Foreskin keratinocyte (primary cell): ENCODE measurements at places on chromosomes 13 and 19. TPM values are rescaled to one million over a fixed set of nuclear protein-coding genes. Genes with fewer than 3 reads are reported as not detected.

- DNase-seq, result no peak
These were observed 50.0 kb downstream of the PIN1 start for GRCh38 chr19:9885077-9885552.

DNA sequence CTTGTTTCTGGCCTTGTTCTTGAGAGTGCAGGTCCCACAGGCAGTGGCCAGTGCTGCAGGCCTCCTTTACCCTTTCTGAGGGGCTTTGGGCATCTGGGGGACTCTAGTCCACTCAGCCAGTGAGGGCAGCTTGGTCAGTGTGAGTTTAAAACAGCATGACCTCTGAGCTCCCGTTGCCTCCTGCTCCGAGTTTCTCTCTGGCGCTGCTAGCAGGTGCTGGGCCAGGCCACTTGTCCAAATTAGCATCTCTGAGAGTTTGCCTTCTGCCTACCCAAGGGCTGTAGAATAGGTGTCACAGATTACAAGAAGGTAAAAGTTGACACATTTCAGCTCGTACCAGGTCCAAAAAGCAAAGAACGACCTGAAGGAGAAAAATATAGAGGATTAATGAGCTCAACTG is 105.9 kb downstream of the SIPA1L3 start:
- DNase-seq, result no peak

- DNase-seq, result peak; percentile 50
These were observed 1.6 kb downstream of the SIX5 start for GRCh38 chr19:45767410-45767880.

Gene ZNF486
- polyA plus RNA-seq, result 2.3 and 3.1 TPM in 2 replicates

DNA sequence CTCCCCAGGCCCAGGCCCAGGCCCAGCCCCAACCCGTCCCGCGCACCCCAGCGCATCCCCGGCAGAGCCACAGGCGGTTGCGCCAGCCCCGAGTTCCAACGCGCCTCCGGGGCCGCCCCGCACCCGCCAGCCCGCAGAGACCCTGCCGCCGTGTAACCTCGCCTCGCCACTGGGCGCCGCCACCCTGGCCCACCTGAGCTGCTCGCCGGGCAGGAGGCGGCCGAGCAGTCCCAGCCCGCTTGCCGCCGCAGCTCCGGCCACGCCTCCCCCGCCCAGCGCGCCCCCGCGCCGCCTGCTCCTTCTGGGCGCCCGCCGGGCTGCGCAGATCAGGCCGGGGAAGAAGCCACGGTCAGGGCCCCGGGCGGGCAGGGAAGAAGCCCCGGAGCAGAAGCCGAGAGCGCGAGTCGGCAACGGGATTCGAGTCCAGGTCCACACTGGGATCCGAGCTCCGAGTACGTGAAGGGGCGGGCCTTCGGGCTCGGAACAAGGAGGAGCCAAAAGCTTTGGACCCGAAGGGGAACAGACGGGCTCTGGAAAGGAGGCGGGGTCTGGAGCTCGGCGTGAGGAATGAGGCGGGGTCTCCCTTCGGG is at the start of gene MBOAT7:
Gene MBOAT7 (minus strand): TSS at position 436 of the 590 bp plus-strand sequence. CDS start 1,072 bp downstream, outside the sequence.
- no peak for DNase-seq

DNA sequence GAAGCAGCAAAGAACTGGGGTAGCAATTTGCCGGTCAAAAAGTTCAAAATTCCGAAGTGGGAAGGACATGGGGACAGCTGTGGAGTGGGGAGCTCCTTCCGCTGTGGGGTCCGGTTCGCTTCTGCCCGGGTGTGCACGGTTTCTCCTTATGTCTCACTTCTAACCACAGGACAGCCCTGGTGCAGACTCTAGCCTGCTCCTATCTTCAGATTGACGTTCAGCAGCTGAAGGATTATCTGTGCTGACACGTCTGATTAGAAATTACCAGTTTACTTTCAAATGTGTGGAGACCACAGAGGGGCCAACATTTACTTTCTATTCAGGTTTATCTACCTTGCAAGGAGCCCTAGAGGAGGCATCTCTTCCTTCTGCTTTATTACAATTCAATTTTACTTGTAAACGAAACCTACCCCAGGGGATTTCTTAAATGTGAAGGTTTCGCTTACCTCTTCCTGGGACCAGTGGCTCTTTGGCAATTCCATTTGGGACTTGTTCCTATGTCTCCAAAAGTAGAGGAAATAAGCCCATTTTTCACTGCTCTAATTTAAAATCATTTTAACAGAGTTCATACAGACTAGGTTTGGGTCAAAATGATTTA is 27.3 kb downstream of the LHFPL6 start:
- DNase-seq, result no peak

DNA sequence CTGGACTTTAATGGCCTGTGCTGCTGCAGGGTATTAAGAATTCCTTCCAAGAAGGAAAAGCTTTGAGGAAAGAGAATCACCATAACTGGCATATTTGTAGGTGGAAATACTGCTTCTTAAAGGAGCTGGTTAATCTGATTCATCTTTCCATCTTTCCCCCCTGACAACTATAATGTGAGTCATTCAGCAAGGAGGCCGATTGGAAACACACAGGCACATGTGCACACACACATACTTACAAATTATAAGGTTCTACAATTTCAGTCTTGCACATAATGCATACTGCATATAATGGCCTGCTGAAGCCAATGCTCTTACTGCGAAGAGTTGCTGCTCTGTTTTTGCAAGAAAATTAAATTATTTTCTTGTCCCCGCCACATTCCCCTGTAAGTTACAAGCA is 78.8 kb upstream of the TPP2 start:
- peak; percentile 35 for DNase-seq

Gene PRSS57
- not detected in 2 replicates for polyA plus RNA-seq

- peak; percentile 7 for DNase-seq
These were observed 755 bp downstream of the SERTM1 start for GRCh38 chr13:36674337-36675212.

Gene PRTN3
- not detected in 2 replicates for polyA plus RNA-seq

DNA sequence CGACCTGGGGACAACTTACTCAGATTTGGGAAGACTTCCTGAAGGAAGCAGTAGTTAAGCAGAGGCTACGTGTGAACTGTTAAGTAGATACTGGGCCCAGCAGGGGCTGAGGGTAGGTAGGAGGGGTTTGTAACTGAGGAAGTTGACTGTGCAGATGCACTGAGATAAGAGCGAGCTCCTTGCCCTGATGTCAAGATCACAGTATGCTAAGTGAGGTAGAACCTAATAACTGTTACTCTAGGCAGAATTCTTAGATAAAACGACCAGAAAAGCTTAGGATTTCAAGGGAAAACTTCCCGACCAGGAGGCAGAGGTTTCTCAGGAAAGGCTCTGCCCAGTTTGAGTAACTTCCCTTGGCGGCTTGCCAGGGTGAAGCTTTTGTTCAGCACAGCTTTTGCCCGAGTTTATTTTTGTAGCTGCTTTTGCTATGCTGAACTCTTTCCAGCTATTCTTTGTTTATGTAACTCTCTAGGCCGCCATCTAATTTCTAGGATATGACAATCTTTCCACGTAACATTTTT is 632.1 kb downstream of the DIAPH3 start:
- DNase-seq, result peak; percentile 15

- peak; percentile 21 for DNase-seq
These were observed 14.1 kb downstream of the SHANK1 start for GRCh38 chr19:50705422-50706019.

DNA sequence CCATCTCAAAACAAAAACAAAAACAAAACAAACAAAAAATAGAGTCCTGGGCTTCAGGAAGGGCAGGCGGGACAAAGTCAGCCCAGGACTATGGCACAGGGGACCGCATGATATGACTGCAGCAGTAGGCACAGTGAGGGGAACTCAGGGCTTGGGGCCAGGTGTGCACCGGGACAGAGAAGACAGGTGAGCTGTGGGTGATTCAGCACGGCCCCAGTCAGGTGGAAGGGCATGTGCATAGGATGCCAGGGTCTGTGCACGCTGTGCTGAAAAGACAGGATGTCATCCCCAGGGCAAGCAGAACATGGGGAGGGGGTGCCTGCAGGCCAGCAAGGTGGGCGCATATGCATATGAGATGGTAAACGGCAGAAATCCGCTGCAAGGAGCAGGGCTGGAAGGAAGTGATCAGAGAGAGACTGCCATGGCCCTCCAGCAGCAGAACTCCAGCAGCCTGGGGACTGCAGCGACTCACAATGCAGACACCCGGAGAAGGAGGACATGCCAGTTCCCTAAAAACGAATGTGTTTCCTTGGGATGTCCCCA is 15.0 kb downstream of the EPS15L1 start:
- no peak for DNase-seq

DNA sequence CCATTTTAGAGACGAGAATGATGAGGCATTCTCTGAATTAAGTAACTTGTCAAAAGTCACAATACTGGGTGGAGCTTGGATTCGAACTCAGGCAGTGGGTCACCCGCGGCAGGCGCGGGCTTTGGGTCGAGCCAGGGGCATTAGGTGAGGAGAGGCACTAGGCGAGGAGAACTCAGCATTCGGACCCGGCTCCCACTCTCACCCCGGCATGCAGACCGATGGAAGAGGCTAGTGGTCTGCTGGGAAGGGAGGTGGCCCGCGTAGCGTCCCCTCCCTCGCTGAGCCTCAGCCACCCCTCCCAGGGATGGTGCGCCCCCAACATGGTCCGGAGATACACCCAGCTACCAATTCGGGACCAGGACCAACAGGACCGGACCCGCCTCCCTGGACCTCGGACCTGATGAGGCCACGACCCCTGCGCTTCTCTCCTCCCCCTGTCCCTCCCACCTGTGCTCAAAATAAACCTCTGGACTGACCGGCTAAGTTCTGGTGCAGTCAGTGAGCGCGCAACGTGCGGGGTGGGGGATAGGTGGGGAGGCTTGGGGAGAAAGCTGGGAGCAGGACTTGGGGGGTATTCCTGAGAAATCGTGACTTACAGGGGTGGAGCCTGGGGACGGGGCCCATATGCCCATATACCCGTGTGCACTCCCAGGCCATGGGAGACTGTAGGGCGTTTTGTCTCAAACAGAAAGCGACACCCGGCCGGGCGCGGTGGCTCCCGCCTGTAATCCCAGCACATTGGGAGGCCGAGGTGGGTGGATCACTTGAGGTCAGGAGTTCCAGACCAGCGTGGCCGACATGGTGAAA is 1.3 kb upstream of the SNAPC2 start:
- DNase-seq, result no peak

DNA sequence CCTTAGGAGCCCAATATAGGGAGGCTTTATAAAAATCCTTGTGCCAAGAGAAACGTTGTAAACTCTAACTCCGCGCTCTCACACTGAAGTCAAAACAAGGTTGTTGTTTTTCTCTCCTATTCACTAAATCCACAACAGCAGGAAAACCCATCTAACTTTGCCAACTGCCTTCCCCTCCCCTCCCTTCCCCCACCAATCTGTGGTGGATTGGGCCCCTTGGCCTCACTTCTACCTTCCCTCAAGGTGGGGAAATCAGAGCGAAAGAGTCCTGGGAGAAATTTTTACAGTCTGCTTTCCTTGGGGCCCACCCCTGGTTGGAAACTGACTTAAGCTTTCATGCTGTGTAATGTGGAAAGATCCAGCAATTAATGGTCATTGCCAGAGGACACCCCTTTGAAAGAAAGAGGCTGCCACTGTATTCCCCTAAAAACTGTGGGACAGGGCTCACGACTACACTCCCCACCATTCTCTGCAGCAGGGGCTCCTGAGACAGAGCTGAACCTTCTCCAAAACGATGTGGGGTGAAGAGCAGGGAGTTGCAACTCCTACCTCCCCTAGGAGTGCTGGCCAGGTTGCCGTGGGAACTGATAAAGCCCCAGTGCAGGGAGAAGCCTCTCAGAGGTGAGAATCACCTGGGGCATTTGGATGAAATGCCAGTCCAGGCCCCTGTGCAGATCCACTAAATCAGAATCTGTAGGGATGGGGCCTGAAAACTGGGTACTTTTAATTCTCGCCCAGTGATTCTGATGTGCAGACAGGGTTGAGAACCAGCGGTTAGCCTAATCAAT is 1.1 kb downstream of the DHRS12 start:
- DNase-seq, result no peak

Gene FFAR3
- not detected in 2 replicates for polyA plus RNA-seq

Gene ZNF541
- not detected in 2 replicates for polyA plus RNA-seq

DNA sequence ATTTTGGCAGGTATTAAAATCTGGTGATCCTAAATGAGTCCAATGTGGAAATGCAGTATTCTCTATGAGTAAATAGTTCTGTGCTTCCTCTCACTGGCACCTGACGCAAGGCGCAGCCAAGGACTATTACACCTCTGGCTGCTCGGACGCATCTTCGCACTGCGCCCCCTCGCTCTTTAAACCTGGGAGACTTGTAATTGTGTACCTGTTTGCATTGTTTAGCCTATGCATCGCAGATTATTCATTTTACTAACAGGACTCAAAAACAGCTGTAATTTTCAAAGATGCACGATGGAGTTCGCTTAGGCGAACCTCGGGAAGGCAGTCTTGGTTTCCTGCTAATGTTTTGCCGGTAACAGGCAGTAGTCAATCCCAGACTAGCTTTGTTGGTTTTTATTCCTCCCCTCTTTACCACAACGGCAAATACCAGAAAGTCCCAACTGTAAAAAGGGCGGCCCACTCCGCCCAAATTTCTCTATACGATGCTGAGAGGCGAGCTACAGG is 113.2 kb downstream of the KCNRG start:
- no peak for DNase-seq

- DNase-seq, result no peak
These were observed 16.0 kb downstream of the GNA15 start for GRCh38 chr19:3151563-3152418.

Gene PLA2G4C
- polyA plus RNA-seq, result 0.65 and 1.8 TPM in 2 replicates

Gene SYCN
- not detected in 2 replicates for polyA plus RNA-seq

Gene HSPB6
- 0.39 and 0.46 TPM in 2 replicates for polyA plus RNA-seq

DNA sequence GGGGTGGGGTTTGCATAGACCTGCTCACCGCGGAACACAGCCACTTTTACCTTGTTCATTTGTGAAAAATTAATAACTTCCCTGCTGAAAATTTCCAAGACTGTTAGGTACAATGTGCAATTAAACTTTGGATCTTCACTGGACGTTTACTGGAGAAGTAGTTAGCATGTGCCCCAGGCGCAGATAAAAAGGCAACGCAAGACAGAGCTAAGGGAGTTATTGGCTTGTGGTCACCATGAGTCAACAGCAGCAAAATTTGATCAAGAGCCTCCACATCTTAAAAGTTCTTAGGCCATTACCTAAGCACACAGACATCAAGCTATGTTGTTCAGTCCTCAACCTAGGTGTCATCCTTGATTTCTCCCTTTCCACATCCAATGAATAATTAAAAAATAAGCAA is 257.0 kb downstream of the LHFPL6 start:
- no peak for DNase-seq

DNA sequence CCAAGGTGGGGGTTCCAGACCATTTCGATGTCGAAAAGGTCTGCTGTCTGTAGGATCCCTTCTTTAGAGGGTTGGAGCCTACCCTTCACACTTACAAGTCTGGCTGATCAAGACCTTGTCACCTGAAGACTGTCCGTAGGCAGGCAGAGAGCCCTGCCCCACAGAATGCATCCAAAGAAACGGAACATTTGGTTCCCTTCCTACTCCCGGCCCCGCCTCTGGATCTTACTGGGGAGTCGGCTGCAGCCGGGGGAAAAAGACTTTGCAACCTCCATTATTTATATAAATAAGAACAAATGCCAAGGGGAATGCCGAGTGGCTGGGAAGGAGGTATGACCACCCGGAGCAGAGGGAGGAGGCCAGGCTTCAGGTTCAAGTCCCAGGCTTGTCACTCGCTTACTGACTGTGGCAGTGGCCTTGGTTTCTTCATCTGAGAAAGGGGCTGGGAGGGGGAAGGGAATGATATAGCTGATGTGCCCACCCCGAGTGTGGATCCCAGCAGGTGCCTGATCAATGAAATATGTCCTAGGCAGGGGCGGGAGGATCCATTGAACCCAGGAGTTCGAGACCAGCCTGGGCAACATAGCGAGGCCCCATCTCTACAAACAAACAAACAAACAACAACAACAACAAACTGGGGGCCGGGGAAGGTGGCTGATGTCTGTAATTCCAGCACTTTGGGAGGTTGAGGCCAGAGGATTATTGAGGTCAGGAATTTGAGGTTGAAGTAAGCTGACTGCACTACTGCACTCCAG is 48.7 kb downstream of the RFX2 start:
- no peak for DNase-seq

GRCh38 chr19:11694533-11695439 is 44.0 kb downstream of the ZNF823 start:
- peak; percentile 83 for DNase-seq

GRCh38 chr13:20206065-20206697 is 13.4 kb upstream of the GJB2 start:
- DNase-seq, result no peak
